ENCODE measurements at places on chromosomes 5 and 9. TPM values are rescaled to one million over a fixed set of nuclear protein-coding genes. Genes with fewer than 3 reads are reported as not detected.

DNA sequence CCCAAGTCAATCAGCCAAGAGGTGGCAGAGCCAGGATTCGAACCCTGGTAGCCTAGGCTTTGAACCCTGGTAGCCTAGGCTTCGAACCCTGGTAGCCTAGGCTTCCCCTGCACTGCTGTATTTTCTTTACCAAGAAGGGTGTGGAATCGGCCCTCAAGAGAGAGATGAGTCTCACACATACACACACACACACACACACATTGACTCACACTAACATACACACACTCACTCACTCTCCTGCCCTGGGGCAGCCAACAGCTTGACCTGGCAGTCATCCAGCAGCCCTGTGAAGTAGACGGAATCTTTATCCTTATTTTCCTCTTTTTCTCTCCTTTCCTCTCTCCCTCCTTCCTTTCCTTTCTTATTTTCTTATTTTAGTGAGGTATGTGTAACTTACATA, 55.4 kb upstream of the RPL26L1 start:
- no peak for DNase-seq

- no peak for DNase-seq
These were observed 93.4 kb upstream of the IRX4 start for GRCh38 chr5:1975898-1976765.

- DNase-seq: no peak
These were observed 35.5 kb downstream of the RAPGEF1 start for GRCh38 chr9:131704141-131704983.

DNA sequence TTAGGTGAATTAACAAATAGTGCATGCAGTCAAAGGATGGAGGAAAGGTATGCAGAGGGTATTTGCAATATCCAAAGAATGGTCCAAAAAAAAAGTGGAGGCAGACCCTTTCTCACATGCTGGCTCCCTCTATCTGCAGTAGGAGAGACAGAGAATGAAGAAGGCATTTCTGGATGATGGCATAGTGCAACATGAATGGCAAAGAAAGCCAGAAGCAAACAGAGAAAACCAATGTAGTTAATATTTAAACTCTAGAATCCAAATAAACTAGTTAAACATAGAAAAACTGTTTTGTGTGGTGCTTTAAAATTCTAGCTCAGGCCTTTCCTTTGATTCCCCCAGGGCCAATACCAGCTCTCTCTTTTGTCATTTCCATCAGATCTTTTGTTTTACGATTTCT, 403.1 kb upstream of the WWC1 start:
- DNase-seq: no peak

- no peak for DNase-seq
These were observed 1771.0 kb downstream of the EFNA5 start for GRCh38 chr5:105899726-105900125.

DNA sequence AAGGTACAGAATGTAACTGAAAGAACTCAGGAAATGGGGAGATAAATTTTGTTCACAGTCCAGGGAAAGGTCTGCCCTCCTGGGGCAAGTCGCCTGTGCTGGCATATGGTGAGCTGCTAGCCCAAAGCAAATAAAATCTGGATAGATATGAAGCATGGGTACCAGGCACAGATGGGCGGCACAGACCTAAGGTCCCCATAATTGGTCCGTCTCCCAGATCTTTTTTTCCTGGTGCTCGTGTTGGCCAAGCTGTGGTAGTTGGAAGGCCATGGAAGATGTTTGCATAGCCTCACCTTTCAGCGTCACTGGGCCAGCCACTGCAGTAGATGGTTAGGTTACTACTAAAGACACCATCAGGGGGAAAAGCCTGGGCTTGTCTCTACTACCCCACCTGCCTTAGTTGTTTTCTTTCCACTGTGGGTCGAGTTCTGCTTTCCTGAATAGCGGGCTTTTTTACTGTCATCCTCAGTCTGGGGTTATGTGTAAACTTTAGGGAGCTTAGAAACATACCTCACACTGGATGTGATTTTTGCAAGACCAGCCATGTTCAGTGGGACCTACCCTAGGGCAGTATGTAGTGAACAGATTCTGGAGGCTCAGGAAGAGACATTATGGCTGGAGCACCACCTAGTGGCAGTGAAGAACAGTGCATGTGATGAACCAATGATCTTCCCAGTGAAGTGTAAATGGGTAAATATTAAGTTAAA, 24.2 kb upstream of the GLRX start:
- DNase-seq: peak; percentile 80

DNA sequence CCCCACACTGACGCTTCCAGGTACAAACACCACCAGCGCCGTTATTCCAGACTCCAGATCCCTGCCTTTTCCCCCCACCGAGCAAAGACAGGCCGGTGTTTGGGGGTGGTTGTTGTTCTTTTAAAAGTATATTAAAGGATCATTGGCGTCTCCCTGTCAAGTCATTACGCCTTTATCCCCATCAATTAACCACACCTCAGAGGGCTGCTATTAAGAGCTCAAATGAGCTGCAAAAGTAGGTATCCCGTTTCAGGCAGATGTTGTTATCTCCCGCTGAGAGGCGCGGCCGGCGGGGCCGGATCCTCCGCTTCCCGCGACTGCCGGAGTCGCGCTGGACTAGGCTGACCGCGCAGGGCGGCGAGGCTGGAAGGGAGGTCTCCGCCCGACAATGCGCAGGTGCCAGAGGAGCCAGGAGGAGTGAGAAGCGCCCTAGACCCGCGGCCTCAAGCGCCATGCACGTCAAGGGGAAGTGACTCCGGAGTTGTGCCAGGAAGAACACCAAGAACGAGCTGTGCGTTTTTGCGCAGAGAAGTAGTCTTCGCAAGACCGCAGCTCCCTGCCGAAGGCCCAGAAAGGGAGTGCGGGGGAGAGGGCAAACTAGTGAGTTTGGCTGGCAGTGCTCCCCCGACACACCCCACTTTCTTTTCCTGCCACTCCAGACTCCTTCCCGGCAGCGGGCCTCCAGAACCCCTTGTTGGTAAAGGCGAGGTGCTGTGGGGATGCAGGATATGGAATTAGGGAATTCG, 8.2 kb downstream of the NR2F1-AS1 start:
- DNase-seq: no peak

- DNase-seq: no peak
These were observed 18.9 kb downstream of the DPYSL3 start for GRCh38 chr5:147490989-147491388.

- no peak for DNase-seq
These were observed 274.8 kb upstream of the CCNG1 start for GRCh38 chr5:163162645-163163044.

DNA sequence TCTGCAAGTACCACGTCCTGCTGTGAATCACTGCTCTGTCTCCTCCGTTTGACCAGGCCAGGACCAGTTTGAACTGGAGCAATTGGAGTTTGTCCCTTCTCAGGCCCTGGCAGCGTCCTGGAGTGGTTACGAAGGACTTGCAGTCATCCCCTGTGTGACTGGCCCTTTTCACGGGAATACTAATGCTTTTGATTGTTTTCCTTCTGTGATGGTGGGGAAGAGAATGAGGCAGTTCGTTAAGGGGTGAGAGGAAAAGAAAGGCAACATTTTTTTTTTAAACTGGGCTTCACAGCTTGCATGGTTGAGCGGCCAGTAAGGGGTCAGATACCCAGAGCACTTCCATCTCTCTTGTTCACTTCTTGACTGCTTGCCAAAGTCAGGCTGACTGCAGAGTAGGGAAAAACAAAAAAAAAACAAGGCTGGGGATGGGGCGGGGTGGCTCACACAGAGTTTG, 153.5 kb upstream of the STK32A start:
- DNase-seq: peak; percentile 17

GRCh38 chr9:5650356-5651105, 21.6 kb downstream of the RIC1 start:
- DNase-seq: no peak

DNA sequence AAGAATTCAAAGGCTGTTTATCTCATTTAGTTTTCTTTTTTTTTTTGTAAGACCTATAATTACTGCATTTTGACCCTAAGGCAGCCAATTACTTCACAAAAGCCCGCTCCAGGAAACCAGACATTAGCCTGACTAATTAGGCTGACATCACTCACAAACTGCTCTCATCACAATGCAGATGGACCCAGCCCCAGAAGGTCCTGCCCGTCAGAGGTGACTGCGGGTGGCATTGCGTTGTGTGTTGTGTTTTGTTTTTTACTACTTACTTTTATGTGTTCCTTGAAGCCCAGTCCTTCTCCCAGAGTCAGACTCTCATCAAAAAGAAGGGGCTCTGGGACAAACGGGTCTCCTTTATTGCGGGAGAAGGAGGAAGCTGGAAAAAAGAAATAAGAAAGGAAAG, 172.2 kb downstream of the HSD17B3 start:
- DNase-seq: no peak

DNA sequence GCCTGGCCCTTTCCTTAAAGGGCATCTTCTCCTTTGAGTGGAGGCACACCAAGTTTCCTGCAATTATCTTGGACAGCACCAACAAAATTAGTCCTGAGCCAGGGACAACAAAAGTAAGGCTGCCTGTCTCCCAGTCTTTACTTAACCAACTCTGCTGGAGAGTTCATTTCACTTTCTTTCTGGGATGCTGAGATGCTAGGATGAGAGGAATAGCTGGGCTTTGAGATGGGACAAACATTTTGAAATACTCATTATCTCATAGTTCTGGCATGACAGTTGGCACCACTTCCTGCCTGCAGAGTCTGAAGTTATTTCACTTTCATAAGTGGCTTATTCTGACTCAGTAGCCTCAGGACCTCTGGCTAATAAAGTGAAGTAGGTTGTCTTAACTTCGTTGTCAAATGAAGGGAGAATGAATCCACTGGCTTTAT, 157.0 kb downstream of the C9orf152 start:
- no peak for DNase-seq

GRCh38 chr5:151581812-151582583, 9.1 kb downstream of the FAT2 start:
- DNase-seq: peak; percentile 78

GRCh38 chr5:41219658-41220269, 6.4 kb upstream of the C6 start:
- DNase-seq: no peak

GRCh38 chr5:36712706-36713105, 106.3 kb downstream of the SLC1A3 start:
- DNase-seq: no peak

- DNase-seq: no peak
These were observed 5.8 kb upstream of the FCN1 start for GRCh38 chr9:134923466-134923865.

DNA sequence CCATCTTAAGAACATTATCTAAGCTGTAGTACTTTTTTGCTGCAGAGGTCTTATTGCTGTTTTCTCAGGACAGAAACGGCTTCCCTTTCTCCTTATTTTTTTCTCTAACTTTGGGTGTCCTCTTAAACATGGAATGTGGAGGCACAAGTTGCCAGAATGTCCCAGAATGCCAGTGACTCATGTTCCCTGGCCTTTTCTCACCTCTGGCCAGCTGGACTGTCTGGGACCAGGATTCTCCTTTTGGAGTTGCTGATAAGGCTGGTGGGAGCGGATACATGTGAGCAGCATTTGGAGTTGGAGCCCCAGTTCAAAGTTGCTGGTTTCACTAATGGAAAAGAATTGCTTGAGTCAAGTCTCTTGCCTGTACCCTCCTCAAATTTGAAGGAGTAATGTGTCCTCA, 112.8 kb downstream of the ARHGAP26 start:
- DNase-seq: no peak

DNA sequence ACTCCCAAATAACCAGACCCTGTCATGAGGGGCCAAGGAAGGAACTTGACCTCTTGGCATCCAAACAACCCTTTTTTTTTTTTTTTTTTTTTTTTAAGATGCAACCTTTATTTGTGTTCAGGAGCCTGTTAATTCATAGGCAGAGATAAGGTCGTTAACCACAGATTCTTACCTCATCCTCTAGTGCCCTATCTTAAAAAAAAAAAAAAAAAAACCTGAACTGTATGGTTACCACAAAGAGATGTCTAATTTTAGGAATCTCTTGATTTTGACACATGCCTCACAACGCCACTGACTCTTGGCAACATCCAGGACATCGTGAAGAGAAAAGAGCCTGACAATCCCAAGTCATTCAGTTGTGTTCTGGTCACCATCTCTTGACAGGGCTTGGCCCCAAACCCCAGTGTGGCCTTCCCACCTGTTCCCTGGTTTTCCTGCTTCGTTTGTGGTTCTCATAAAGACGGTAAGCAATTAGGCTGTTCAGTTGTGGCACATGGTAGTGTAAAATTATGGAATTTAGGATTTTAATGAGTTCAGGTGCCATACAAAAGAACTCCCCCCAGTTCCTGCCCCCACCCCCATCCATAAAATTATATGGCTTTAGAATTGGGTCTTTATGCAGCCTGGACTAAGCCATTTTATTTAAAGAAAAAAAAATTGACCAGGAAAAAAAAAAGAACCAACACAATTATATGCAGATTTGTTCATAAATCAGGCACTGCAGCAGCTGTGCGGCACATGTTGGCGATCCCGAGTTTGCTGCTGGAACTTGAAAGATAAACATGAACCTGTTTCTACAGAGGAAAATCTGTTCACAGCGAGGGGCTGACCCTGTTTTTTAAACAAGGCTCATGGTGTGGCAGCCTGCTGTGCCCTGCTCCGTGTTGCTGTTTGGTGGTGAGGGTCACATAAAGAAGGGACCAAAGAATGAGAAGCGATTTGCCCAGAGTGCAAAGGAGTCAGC, 267.8 kb upstream of the CLINT1 start:
- no peak for DNase-seq

DNA sequence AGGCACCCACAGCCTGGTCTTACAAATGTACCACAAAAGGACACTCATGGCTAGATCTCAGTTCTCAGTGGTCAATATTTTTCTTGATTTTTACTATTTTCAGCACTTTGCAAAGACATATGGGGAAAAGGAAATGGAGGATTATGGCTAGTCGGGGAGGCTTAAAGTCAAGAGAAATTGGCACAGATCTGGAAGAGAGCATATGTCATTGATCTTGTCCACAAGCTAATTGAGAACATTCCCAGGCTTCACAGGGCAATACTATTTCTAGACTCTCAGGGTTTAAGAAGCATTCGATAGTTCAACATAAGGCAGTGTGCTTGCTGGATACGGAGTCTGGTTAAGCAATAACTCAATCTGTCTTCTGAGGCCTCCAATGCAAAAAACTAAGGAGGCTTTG, 285.8 kb downstream of the ZNF608 start:
- peak; percentile 13 for DNase-seq

The NADK2 gene
- total RNA-seq: 43.1 TPM

The FSD1L gene
- total RNA-seq: 71.7 TPM

The PCDHB10 gene
- 15.6 TPM for total RNA-seq

The IPPK gene
- 11.3 TPM for total RNA-seq

The OR1K1 gene
- not detected for total RNA-seq

The PCDHA5 gene
- 10.7 TPM for total RNA-seq

The CCDC180 gene
- 14.2 TPM for total RNA-seq

The TPRN gene
- total RNA-seq: 7.3 TPM

The SPAAR gene
- 1.1 TPM for total RNA-seq

The ALDH1A1 gene
- 2.5 TPM for total RNA-seq

The FAT2 gene
- 24.0 TPM for total RNA-seq

The STPG3 gene
- total RNA-seq: not detected

The OR1J2 gene
- not detected for total RNA-seq

The RLN2 gene
- 1.4 TPM for total RNA-seq

The PCDHGA12 gene
- 20.1 TPM for total RNA-seq
